Pons (tissue), 1 donor: ENCODE measurements at places on chromosomes 6 and 20.

GRCh38 chr6:149337320-149337719, 19.8 kb downstream of the TAB2 start:
- no peak for DNase-seq

DNA sequence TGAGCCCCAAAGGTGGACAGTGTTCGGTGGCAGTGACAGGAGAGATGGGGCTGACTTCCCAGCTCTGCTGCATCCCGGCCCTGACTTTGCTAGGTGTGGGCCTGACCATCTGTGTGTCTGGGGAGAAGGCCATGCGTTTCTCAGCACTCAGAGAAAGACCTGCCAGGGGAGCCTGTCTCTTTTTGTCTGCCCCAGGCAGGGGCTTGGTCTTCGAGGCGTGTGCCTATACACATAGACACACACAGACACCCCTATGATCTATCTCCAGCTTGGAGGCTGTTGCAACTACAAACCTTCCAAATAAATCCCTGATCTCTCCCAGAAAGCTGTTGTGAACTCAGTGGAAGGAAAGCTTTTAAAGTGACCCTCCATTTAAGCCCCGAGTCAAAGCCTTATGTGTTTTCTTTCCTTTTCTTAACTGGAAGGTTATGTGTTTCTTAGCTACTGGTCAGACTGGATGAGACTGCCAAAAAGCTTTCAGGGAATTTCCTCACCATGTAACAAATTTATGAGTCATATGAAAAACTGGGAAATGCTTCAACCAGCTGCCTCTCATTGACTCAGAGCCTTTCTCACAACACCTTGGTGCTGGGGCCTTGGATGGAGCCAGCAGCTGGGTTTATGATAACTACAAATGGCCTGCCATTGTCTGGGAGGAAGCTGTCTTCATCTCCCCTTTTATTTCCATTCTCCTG, 102.6 kb downstream of the CDC5L start:
- DNase-seq = peak; percentile 31

- no peak for DNase-seq
Observed at GRCh38 chr6:143241911-143242310, 181.2 kb downstream of the AIG1 start.

DNA sequence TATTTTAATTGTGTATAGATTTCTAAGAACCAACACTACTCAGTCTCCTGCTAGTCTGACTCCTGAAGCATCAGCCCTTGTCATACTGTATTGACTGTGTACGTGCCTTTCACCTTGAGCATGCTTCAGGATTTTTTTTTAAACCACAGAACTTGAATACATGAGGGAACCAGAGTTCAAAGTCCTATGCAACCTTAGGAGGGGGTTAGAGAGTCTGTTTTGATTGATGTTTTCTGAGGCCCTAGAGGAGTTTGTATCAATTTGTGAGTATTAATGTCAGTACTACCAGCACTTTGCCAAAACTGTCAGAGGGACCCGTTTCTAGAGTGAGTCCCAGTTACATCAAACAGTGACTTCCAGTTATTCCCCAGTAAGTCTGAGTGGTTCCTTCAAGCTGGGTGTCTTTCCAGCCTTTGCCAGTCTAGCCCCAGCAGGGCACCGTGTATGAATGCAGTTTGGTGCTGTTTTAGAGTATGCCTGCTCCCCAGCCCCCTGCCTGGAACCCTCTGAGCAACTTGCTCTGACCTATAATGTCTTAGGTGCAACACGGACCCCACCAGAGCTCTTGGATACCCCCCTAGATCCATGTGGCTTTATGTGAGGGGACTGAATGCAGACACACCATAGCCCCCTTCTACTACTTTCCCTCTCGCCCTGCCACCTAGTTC, 8.5 kb downstream of the TP53INP2 start:
- DNase-seq = no peak

DNA sequence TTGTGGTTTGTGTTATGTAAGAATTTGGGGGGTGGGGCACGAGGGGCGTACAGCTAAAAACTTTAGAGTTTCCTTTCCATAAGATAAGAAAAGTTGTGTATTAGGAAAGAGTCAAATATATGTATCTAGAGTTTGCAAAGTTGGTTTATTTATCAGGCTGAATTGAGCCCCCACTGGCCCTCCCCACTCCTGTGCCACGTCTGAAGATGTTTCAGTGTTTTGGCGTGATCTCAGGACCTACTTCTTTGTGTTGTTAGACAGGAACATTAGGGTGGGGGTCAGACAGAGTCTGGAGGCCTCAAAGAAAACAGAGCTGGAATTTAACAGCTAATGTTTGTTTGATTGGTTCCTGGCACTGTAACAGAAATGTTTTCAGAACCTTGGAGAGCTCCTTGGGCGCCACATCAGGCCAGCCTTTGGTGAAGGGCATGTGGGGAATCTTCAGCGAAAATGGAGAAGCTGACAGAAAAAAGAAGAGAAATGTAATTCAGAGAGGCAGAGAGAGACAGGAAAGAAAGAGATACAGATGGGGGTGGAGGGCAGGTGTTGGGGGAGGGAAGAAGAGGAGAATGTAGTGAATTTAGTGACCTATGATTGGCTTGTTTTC, 674 bp downstream of the NRSN1 start:
- DNase-seq = peak; percentile 63

- no peak for DNase-seq
Observed at GRCh38 chr6:65979120-65979519, 272.1 kb upstream of the EYS start.

GRCh38 chr6:44245912-44246662, 814 bp upstream of the HSP90AB1 start:
- peak; percentile 75 for DNase-seq

GRCh38 chr6:137816133-137816579, 50.9 kb upstream of the TNFAIP3 start:
- no peak for DNase-seq
